Esophagus mucosa (tissue), 1 donor: ENCODE measurements at places on chromosomes 2 and 18.

DNA sequence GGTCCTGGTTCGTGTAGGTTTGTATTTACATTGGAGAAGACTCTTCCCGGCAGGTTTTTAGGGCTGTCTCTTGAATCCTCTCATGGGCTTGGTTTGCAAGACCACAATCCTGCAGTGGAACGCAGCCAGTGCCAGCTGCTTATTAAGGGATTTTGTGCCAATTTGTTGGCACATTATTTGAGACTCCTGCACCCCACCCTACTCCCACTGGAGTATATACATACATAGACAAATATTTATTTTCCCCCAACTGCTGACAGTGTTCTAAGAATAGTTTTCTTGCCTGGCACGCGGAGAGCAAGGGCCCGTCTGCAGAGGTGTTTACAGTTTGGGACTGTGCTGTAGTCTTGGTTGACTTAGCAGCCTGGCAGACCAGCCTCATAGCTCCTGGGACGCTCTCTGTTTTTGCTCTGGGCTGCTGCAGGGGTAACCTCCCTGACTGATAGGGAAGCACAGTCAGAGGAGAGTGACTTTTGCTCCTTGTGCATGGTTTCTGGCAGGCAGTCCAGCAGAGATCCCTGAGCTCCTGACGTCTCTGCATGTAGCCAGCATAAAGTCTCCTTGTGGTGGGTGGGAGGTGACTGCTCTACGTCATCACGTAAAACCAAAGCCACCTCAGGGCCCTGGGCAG lies 1.9 kb downstream of the LDLRAD4 start:
- no peak for ATAC-seq

DNA sequence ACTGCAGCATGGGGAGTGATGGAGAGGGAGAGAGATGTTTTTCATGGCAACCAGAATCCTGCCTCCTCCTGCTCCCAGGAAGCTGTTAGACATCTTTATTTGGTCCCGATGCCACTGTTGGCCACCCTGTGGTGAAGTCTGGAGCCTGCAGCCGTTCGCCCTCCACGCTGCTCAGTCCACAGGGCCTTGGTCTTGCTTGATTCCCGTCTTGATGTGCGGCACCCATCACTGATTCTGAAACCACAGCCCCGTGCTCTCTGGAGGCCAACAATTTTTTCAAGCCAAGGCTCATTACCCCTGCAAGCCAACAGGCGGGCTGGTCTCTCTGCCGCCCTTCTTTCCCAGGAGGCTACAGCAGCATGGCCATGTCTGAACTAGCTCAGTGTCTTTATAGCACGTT lies 24.5 kb downstream of the SIGLEC15 start:
- ATAC-seq, result peak; percentile 48

GRCh38 chr2:206936843-206937230 lies 2.5 kb upstream of the CPO start:
- no peak for ATAC-seq

DNA sequence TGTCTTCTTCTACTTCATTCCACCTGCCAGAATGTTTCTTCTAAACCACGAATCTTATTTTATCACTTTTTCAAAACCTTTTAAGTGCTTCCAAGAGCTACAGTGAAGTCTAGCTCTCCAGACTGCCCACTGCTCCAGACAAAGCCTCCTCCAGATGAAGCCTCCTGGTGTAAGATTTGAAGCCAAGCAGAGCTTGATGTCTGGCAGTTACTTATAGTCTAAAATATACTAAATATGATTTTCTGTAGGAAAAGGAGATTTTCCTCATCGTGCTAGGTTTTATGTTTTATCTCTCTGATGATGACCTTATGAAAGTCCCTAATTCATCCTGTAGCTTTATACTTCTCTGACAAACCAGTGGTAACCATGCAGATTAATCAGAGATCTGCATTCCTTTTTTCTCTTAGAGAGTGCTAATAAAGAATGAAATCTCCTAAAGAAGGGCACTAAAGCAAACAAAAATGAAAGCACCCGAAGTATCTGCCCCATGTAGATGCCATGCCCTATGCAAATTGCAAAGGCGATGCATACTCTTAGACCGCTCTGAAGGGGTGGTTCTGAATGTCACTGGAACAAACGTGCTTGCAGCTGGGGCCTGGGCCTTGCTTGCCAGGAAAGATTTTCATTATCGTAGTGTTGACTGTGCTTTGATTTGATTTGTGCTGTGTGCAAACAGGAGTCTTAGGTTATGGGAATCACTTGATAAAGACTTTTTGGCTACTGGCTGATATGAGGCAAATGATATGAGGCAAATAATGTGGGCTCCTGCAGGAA lies 314.2 kb downstream of the PID1 start:
- no peak for ATAC-seq

GRCh38 chr2:69581774-69582581 lies 61.6 kb downstream of the AAK1 start:
- no peak for ATAC-seq

GRCh38 chr2:100214265-100214971 lies 72.0 kb upstream of the AFF3 start:
- peak; percentile 18 for ATAC-seq

GRCh38 chr18:4536447-4536846 lies 81.3 kb upstream of the DLGAP1 start:
- no peak for ATAC-seq

GRCh38 chr2:84888401-84889276 lies 7.8 kb upstream of the TRABD2A start:
- ATAC-seq, result peak; percentile 76

DNA sequence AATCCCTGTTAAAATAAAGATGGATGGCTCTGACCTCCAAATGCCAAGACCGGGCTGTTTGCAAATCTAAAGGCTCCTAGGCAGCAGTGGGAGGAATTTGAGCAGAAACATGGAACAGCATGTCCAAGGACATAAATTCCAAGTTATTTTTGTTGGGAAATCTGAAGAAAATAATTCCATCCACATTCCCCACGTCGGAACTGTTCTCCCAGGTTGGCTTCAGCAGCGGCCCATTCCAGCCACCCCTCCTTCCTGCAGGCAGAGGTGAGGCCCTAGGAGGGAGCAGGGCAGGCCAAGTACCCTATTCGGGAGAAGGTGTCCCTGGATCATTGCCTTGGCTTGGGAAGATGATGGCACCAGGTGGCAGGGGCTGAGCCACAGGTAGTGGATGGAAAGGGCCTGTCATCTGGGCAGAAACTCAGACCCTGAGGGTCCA lies 117.1 kb downstream of the CAPN13 start:
- ATAC-seq, result no peak

GRCh38 chr2:197717863-197718262 lies 12.7 kb downstream of the MARS2 start:
- no peak for ATAC-seq

- ATAC-seq, result no peak
These were observed 208.1 kb upstream of the RND3 start for GRCh38 chr2:150695451-150696135.

- no peak for ATAC-seq
These were observed 855.1 kb downstream of the TMEM182 start for GRCh38 chr2:103616891-103617290.

DNA sequence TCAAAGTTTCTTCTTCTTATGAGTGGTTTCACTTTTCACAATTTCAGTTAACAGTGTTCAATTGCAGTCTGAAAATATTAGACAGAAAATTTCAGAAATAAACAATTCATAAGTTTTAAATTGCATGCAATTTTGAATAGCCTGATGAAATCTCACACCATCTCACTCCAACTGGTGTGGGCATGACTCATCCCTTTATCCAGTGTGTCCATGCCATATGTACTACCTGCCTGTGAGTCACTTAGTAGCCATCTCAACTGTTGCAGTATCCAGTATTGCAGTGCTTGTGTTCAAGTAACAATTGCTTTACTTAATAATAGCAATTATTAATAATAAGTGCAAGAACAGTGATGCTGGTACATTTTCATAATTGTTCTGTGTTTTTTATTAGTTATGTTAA lies 1202.5 kb downstream of the DSC3 start:
- ATAC-seq, result no peak

- ATAC-seq, result peak; percentile 77
These were observed 62.6 kb downstream of the MARCO start for GRCh38 chr2:119004602-119005001.

GRCh38 chr2:158403237-158403636 lies 53.3 kb downstream of the CCDC148 start:
- ATAC-seq, result no peak

GRCh38 chr2:74406035-74406434 lies 15.4 kb downstream of the C2orf81 start:
- ATAC-seq, result peak; percentile 47

- no peak for ATAC-seq
These were observed 28.0 kb upstream of the INHBB start for GRCh38 chr2:120317916-120318315.

DNA sequence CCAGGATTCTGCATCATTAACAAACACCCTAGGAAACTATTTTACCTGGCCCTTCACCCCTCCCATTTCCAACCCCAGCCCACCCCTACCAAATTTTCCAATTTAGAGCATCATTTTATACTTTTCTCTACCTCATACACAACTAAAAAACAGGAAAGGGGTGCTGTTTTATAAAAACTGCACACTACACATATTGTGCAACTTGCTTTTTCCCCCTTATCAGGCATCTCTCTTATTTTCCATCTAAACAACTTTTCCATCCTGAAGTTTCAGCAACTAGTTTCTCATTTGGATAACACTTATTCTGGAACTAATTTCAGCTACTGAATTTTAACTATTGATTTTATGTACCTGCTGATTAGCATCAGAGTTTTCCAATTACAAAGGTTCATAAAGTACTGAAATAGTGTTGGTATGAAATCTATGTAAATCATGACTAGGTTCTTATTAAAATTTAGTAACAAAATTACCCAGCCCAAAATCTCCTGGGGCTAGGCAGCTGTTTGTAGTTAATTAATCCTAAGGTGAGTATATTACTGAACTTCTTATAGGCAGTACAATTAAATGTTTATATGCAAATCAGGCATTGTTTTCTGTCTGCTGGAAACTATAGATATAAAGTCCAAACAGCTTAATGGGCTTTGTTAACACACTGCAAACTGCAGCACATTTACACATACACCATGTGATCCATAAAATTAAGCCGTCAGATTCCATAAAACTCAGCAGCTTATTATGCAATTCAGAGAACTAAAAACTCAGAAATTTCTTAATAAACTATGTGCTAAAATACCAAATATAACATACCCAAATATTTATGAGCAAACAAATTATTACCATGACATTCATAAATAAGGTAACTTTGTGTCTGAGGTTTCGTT lies 7.9 kb downstream of the SF3B1 start:
- ATAC-seq, result no peak

DNA sequence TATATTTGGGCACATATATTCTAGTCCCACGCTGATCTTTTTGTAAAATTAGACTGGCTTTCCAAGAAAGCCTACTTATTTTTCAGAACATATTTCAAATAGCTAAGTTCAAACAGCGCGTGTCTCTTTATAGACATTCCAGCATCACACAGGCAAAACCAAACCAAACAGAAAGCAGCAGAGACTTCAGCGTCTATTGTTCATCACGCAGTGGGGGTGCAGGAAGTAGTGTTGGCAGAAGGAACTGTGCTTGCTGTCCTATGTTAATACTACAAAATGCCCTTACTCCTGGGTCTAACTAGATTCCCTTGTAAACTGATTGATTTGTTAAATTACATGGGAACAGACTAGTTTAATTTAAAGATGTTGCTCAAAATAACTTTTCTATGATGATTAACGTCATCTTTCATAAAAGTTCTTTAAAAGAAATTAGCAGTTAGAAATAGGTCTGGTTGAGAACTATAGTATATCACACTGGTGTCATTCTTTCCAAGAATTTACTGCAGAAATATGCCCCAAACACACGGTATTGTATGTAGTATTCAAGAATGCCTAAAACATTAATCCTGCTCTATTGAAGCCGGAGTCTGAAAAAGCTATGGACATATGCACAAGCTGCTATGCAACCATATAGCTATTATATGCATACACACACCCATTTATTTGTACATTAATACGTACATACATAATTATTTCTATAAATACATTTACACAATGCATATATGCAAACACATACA lies 436.3 kb downstream of the CBLN2 start:
- ATAC-seq, result no peak

- ATAC-seq, result peak; percentile 44
These were observed 57.3 kb upstream of the EML6 start for GRCh38 chr2:54666131-54666633.

DNA sequence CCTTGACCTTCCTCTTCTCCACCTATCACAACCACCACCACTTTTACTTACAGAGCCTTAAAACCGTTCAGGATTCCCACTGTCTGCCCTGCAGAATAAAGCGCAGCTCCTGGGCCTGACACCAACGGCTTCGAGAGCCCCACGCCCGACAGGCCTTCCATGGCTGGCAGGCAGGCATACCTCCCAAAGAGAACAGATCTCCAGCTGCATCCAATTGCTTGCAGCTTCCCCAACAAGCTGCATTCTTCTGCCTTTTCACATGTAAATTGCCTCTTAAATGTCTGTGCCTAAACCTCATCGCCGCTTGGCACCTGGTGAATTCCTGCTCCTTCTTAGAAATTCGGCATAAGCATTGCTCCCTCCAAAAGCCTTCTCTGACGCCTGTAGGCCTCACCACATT lies 31.5 kb upstream of the FAM124B start:
- no peak for ATAC-seq

- ATAC-seq, result no peak
These were observed 83.0 kb downstream of the MGAT5 start for GRCh38 chr2:134336921-134337320.

- no peak for ATAC-seq
These were observed 57.2 kb downstream of the TMEM18 start for GRCh38 chr2:620004-620403.

- no peak for ATAC-seq
These were observed 1.1 kb downstream of the MAP2 start for GRCh38 chr2:209424781-209425470.

GRCh38 chr2:223996391-223996790 lies 39.1 kb downstream of the MRPL44 start:
- no peak for ATAC-seq

- ATAC-seq, result no peak
These were observed 269.3 kb upstream of the SIX2 start for GRCh38 chr2:45278365-45279078.

DNA sequence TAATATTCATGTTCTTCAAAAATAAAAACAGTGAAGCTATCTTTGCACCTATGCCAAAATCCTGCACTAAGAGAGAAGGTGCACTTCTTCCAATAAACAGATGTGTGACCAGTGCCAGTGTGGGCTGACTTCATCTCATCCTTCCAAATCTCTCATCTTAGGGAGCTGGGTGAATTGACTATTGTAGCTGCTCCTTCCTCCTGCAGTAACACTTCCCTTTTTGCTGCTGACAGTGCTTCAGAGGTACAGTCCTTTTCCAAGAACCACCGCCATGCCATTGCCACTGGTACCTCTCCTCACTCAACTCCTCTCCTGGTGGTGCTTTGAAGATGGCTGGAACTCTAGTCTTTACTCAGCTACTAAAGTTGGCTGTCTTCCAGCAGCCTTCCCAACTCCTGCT lies 42.1 kb upstream of the ARHGAP25 start:
- ATAC-seq, result no peak
